Activated B cell treated with CpG ODN at 0.5 μM for 24 hours (primary cell): ENCODE measurements at places on chromosomes 1 and 21.

DNA sequence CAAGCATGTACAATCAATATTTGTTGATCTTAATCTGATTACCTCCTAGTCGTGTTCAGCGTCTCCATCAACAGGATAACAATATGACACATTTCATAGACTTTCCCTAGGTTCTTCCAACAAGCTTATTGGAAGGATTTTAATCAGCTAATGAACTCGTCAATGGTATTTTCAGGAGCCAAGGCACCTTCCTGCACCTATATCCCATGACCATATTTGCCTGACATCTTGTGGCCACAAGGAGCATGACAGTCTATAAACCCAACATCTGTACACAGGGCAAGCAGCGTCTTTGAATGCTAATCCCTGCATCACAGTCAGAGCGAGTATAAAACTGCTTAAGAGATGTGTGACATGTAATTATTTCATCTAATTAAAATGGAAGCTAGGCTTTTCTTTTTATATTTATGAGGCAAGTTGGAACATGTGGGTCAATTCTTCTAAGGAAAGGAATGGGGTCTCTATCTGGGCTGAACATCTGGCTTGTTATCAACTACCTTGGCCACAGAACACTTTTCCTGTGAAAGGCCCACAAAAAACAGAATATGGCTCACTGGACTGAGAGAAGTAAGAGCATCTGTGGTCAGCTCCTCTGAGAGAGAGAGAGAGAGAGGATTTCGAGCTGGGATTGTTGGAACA is 388.8 kb downstream of the NTNG1 start:
- no peak for DNase-seq

- peak; percentile 61 for DNase-seq
Observed at GRCh38 chr1:26833432-26834405, 7.2 kb downstream of the ZDHHC18 start.

DNA sequence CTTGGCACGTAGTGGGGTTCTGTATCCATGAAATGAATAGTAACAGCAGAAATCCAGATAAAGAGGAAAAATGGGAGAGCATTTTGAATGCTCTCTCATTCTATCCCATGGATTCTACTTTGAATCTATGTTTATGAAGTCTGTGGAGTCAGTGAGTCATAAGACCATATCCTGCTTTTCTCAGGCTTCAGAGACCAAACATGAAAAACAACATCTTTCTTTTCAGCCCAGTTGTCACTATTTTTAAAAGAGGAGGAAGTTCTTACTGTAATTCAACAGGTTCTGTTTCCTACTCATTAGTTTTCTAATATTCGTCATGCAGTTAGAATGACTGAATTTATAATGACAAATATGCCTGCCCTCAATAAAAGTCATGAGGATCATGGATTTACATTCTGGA is 39.4 kb upstream of the CD55 start:
- no peak for DNase-seq

- DNase-seq = no peak
Observed at GRCh38 chr1:215860833-215861232, 293.7 kb downstream of the KCTD3 start.

GRCh38 chr21:37547615-37548200 is 181.1 kb downstream of the DYRK1A start:
- no peak for DNase-seq

DNA sequence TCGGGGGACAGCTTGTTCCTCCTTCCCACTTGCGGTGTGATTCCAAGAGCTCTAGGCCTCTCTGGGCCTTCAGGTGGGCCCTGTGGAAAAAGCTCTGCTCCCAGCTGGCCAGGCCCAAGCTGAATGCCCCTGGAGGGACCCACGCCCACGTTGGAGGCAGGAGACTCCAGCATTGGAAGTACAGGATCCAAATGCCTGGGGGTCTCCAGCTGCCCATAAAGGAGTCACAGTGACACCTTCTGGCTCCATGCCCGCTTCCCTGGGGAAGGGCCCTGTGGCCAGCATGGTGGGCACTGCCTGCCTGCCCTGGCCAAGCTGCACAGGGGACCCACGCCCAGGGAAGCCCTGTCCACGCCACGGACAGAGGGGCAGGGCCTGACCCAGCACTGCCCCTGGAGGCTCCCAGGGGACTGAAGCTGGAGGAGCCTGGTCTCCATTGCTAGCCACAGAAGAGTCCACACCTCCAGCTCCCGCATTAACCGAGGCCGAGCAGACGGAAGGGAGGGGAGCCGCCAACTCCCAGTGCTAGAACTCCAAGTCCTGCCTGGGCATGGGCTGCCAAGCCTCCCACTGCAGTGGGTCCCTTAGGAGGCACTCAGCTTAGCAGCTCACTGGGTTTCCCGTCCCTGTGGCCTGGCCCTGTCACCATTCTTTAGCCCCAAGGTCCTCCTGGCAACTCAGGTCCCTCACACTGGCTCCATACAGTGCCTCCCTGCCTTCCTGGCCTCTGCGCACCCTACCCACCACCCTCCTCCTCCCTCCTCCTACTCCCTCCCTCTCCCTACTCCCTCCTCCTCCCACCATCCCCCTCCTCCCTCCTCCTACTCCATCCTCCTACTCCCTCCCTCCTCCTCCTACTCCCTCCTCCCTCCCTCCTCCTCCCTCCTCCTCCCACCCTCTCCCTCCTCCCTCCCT is 41.9 kb downstream of the WNT9A start:
- DNase-seq = no peak

DNA sequence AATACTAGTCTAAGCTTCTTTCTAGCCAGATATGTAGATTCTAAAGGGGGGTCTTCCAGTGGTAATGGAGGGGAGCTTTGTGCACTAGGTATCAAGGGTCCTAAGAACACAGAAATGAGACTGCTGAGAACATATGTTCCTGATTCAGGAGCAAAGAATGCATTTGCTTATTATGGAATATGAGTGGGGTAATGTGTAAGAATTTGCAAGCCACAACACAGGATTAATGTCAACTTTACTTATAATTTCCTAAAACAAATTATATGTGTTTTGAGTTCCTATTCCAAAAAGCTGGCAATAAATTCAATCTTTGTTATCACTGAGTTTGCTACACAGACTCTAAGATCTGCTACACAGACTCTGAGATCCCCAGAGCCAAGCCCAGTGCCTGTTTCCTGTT is 357.0 kb upstream of the PTBP2 start:
- DNase-seq = no peak

DNA sequence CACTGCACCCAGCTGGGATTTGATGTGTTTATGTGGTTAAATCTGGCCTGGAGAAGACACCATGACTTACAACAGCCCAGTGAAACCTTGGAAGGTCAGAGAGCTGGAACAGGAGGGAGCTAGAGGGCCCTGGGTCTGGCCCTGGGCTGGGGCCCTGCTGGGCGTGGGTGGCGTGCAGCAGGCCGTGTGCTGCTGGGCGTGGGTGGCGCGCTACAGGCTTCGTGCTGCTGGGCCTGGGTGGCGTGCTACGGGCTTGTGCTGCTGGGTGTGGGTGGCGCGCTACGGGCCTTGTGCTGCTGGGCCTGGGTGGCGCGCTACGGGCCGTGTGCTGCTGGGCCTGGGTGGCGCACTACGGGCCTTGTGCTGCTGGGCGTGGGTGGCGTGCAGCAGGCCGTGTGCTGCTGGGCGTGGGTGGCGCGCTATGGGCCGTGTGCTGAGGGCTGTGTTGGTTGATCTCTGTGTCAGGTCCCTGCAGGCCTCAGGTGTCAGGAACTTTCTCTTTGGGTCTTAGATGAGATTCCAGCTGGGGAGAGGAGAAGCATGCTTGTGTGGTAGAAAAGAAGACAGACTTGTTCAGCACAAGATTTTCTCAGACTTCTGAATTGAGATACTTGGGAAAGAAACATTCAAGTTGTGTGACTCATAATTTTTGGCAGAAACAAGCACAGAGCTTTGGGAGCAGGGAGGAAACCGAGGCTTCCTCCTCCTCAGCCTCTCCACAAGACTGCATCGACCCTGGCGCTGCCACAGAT is 66.0 kb downstream of the COL18A1 start:
- DNase-seq = no peak

DNA sequence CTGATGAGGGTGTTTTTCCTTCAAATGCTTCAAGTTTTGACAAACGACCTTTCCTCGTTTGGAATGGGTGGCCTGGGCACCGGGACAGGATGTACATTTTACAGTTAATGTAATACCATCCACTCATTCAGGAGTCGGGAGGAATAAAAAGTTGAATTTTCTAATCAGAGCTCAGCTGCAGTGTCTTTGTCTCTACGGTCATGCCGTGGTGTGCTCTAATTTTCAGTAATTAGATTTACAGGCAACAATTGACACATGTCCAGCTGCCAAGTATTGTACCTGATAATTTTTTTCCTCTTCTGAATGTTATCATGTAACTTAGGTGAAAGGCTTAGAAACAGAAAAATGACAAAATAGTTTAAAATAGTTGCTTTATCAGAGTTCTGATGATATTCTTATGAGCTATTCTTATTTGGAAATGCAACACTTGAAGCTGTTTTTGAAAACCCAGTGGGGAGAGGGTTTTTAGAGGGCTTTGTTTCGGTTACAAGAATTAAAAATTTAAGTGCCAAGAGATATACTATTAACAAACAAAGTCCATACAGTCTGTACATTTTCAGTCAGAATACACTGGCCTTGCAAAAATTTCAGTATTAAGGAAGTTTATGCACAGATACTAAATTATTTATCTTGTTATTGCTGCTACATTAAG is 1.0 kb downstream of the CDKN2C start:
- DNase-seq = no peak

DNA sequence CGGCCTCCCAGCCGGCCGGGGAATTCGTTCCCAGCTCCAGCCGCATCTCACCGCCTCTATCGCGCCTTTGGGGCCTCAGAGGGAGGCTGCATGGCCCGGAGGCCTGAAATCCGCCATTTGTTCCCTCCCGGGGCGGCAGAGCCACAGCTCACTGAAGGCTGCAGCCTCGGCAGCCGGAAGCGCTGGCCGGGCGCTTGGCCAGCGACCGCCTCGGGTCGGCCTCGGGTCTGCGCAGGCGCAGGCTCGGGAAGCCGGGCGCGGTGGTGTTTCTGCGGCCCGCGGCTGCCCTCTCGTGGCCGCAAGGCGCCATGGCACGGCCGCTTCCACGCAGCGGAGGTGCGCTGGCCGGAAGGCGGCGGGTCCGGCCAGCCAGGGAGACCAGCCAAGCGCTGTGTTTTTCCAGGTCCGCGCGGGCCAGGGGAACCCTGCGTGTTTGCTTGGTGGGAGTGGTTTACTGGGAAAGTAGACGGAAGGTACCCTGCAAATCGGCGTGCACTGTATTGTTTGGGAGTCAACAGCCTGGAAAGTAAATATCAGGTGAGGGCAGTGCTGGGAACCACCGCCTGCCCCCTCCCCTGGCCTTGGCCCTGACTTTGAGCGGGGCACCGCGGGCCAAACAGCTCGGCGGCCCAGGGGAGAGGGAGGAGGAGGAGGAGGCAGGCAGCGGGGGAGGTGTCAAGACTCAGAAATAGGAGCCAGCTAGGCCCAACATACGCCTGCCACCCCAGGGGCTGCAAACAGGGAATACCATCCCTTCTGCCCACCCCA is 52.7 kb upstream of the CD34 start:
- peak; percentile 89 for DNase-seq

GRCh38 chr21:42381347-42381984 is 14.4 kb downstream of the TMPRSS3 start:
- DNase-seq = no peak

DNA sequence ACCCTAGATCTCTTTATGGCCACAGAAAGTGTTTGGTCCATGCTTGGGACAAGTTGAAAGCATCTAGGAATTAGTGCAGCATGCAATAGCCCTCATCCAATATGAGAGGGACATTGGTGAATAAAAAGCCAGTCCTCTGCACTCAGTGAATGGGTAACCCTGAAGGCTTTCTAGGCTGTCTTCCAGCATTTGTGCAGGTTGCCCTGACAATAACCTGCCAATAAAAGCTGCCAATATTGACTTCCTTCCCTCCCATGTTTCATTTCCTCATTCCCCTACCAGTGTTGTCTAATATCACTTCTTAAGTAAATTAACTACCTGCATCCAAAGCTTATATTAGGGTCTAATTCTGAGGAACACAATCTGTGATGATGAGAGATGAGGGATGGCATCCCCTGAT is 563.6 kb upstream of the NEGR1 start:
- DNase-seq = no peak

DNA sequence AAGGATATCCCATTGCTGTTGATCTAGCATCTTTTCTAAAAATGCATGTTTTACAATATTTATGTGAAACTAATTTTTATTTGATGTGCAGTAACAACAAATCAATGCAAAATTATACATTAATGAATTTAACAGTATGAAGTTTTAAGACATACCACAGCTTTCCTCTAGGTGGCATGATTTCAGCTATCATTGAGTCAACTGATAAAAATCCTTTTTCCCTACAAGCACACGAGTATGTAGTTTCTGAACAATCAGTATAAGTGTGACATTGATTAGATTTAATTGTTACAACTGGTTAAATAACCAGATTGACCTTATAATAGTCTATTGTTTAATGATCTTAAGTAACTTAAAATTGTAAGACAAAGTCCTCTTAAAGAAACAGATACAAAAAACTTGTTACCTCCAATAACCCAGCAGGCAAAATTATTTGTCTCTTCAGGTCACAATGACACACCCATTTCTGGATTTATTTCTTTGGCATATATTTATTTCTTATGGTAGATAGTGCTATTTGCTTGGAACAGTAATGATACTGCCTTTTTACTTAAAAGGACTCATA is 5.8 kb upstream of the TGFB2 start:
- no peak for DNase-seq

DNA sequence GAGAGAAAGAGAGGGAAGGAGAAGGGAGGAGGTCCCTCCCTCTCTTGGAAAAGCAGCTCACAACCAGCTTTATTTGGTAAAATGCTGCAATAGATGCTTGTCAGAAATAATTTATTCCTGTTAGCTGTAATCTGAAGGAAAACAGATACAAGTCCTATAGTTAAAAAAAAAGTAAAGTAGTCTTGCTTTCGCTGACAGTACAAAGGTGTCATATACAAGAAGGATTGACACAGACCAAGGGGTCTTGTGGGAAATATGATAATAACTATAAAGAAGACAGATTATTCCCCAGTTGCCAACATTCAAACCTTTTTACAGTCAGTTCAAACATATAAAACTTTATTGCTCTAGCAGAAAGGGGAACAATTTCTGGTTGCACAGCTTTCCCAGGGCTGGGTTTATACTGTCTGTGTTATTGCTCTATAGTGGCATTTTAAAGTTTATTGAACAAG is 145.0 kb downstream of the PBX1 start:
- no peak for DNase-seq

DNA sequence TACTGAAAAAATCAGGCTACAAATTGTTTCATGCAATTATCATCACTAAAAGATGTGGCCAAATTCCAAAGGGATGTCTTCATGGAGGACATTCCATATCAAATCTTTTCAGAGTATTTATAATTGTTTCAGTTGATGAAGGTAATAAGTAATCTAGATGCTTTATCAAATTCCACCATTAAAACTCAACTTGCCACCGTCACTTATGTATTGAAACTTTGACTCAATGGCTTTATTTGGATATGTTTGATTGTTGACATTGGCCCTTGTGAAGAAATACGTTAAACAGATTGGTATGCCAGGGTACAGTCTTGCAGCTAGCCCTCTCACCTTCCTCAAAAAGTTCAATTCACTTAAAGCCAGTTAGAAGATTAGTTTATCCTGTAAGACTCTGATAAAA is 32.2 kb upstream of the PALMD start:
- no peak for DNase-seq

- DNase-seq = no peak
Observed at GRCh38 chr1:30312226-30312625, 411.2 kb downstream of the MATN1 start.

- DNase-seq = no peak
Observed at GRCh38 chr21:31103163-31103562, 64.9 kb upstream of the KRTAP19-8 start.

GRCh38 chr1:20829531-20829930 is 42.4 kb upstream of the HP1BP3 start:
- no peak for DNase-seq
